ENCODE measurements at places on chromosomes 5 and 9. TPM values are rescaled to one million over a fixed set of nuclear protein-coding genes. Genes with fewer than 3 reads are reported as not detected.

The ACSL6 gene
- under 0.01 TPM for total RNA-seq

The MCC gene
- 16.7 TPM for total RNA-seq

The AK3 gene
- total RNA-seq = 65.5 TPM

The SLC46A2 gene
- not detected for total RNA-seq

The SIL1 gene
- total RNA-seq = 29.9 TPM

The PCDHGA8 gene
- 1.0 TPM for total RNA-seq

GRCh38 chr9:127092041-127092608 lies 30.3 kb downstream of the ANGPTL2 start:
- DNase-seq = no peak

GRCh38 chr9:135743546-135744332 lies 41.8 kb downstream of the KCNT1 start:
- DNase-seq = no peak

DNA sequence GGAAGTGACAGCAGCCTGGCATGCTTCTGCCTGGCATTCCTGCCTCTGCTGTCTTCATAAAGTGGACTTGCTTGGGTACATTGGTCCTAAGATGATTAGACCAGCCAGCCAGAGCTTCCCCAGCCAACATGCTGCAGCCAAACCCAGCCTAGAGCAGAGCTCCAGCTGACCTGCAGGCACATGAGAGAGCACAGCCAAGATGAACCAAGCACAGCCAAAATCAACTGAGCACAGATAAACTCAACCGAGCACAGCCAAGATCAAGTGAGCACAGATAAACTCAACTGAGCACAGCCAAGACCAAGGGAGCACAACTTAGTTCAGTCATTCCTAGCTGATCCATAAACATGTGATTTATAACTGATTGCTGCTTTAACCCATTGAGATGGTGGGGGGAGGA lies 266.5 kb downstream of the MSX2 start:
- no peak for DNase-seq

- no peak for DNase-seq
Measured at GRCh38 chr5:154788212-154788611, 33.0 kb downstream of the LARP1 start.

- DNase-seq = no peak
Measured at GRCh38 chr9:83362341-83362995, 175.7 kb downstream of the FRMD3 start.

GRCh38 chr9:124730772-124731171 lies 40.3 kb downstream of the NR6A1 start:
- no peak for DNase-seq

GRCh38 chr5:14081791-14082190 lies 61.4 kb upstream of the TRIO start:
- DNase-seq = no peak

- DNase-seq = no peak
Measured at GRCh38 chr5:5318426-5319190, 103.9 kb upstream of the ICE1 start.

GRCh38 chr5:58075907-58076306 lies 384.0 kb downstream of the PLK2 start:
- no peak for DNase-seq

- no peak for DNase-seq
Measured at GRCh38 chr5:175892015-175892800, 20.8 kb downstream of the CPLX2 start.

DNA sequence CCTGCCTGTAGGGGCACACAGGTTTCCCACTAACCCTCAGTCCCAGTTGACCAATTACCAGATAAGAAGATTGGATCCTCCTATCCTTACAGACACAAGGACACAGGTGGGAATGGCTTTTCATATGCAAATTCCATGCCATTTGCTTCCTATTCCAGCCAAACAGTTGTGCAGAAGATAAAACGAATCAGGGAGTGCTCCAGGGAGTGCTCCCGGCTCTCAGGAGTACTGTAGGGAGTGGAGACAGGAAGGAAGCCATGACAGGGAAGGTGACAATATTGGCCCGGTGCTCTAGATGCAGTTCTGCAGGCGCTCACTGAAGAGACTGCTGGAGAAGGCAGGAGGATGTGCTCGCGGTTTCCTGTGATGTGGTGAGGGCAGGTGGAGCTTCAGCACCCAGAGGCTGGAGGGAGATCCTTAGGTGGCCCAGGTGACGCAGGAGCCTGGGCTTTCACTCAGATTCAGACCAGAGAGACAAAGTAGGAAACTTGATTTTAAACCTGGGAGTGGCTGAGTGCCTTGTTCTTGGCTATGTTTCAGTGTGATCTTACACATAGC lies 260.0 kb downstream of the AUH start:
- no peak for DNase-seq

DNA sequence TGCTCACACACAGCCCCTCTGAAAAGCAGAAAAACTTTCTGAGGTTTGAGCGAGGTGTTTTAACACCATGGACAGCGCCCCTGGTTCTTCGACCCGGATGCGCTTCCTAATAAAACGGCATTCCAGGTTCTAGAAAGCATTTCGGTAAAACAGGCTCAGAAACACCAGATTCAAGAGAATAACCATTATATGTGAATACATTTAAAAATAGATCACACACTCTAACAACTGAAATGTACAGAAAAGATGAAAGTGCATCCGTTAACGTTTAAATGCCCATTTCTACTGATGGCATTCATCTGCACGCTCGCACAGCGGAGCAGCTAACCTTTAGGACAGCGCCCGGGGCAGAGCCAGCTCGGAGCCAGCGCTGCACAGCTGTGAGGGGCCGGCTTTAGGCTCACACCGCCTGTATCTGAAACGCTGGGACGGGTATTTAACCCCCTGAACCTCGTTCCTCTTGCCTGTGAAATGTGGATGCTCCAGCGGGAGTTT lies 26.3 kb upstream of the TENT4A start:
- DNase-seq = no peak

DNA sequence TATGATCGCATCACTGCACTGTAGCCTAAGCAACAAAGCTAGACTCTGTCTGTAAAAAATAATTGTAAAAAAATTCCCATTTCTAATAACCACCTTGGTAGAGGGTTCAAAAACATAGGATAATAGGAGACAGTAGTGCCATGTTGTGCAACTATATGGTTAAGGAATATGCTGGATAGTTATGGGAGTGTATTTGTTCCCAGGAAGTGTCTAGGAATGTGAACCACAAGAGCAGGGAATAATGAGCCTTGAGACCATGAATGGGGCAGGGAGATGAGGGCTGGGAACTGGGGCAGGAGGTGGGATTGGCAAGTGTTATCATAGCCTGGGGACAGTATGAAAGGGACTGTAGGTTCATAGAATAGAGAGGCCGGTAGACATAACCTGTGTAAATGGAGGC lies 50.4 kb downstream of the RUSC2 start:
- DNase-seq = no peak

- DNase-seq = no peak
Measured at GRCh38 chr5:135047347-135047695, 13.3 kb upstream of the PITX1 start.

- DNase-seq = no peak
Measured at GRCh38 chr9:117344892-117345660, 69.8 kb downstream of the ASTN2 start.

GRCh38 chr9:20701060-20701459 lies 17.0 kb downstream of the FOCAD start:
- no peak for DNase-seq

GRCh38 chr5:4576908-4577307 lies 563.2 kb upstream of the ADAMTS16 start:
- no peak for DNase-seq

GRCh38 chr5:61026004-61026403 lies 81.0 kb downstream of the NDUFAF2 start:
- no peak for DNase-seq

GRCh38 chr9:136348691-136349090 lies 14.9 kb downstream of the DNLZ start:
- no peak for DNase-seq

DNA sequence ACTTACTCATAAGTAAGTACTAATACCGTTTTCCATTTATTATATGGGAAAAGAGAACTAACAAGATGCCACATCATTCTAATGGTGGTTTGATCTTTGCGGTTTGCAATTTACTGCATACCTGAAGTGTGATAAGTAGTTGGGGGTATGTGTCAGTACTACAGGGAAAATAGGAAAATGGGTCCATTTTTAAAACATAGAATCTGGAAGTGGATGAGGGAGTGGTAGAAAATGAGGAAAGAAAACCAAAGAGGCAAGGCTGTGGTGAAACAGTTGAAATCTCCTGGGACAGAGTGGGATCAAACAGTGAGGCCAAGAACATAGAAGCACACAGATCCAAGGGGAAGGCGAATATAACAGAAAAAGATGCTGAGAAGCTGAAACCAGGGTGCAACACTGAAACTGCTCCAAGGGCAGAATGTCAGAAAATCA lies 6.7 kb downstream of the ADAMTSL1 start:
- DNase-seq = no peak

DNA sequence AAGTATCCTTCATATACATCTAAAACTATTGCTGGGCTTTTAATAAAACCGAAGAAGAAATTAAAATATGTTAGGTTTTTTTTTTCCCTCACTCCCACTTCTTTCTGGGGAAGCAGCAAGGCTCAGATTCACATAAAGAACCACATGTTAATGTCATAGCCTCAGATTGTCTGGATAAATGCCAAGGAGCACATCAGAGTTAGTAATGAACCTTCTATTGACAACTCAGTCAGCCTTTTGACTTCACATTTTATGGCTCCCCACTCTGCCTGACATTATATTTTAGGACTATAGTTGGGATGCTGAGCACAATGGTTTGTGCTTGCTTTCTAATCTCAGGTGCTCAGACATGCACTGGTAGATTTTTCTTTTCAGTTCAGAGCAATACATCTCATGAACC lies 21.8 kb downstream of the DMAC1 start:
- no peak for DNase-seq

- no peak for DNase-seq
Measured at GRCh38 chr9:129719135-129719534, 33.7 kb downstream of the PTGES start.

All from kidney epithelial cell (primary cell).